ENCODE measurements at places on chromosomes 4 and X.

DNA sequence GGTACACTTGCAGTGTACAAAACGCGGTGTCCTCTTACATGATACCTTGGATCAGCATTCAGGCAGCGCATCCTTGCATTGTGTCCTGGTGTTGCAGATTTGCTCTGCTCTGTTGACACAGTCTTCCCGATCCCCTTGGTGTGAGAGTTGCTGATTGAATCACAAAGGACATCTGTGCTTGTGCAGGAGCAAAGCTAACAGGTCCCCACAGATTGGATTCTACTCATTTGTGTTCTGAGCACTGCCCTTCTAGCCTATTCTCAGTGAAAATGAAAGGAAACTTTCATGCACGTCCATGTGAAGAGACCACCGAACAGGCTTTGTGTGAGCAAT is 171.4 kb downstream of the FRMPD4 start:
- DNase-seq, result no peak

DNA sequence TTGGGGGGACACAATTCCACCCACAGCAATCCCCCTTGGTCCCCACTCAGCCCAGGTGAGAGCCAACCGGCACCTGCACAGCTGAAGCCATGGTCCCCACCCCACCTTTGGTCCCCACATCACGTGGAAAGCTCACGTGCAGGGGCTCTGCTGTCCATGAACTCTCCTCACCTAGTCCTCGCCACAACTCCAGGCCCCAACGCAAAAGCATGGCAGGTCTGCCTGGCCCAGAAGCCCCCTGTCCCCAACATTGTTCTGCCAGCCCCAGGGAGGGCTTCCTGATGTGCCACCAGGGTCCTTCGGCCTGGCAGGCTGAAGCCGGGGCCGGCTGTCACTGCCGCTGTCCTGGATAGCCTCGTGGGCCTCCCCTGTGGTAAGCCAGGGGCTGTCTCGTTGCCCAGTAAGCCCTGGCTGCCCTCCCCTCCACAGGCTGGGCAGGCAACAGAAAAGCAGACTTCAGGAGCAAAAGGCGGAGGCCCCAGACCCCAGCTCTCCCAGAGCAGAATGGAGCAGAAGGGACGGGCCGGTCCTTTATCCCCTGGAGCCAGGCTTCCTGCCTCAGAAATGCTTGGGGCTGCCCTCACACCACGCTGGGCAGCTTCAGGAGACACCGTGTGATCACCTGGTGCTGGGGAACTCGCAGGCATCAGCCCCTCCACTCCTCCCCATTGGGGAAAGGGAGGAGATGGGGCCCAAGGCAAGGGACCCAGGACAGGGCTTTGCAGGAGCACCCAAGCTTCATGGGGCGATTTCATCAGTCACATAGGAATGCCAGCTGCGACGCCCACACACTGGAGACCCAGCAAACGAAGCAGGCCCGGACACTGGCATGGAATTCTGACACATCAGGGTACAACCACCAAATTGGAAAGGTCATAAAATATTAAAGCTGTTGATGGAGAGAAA is 103.7 kb downstream of the ADRA2C start:
- no peak for DNase-seq

- DNase-seq, result no peak
These were observed 41.0 kb downstream of the ACSL1 start for GRCh38 chr4:184784628-184785257.

DNA sequence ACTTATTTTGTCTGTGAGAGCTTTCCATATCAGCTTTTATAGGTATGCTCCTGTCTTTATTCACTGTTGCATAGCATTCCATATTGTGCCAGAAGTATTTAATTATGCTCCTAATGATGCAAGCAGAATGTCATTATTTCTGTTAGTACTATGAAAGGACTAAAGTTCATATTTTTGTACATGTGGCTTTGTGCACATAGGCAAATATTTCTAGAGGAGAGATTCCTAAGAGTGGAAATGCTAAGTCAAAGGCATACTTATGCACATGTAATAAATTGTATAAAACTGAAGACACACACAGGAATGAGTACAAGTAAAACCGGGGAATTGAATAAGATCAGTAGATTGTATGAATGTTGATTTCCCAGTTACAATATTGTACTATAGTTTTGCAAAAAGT is 1.9 kb upstream of the ASB9 start:
- no peak for DNase-seq

Measured in ascending aorta (tissue), 2 donors.